ENCODE measurements at places on chromosomes 2 and 18. TPM values are rescaled to one million over a fixed set of nuclear protein-coding genes. Genes with fewer than 3 reads are reported as not detected.

GRCh38 chr2:241064008-241064801 is 37.9 kb downstream of the MTERF4 start:
- DNase-seq, result no peak

CNTNAP5 gene
- total RNA-seq, result 32.9 TPM

REG3A gene
- not detected for total RNA-seq

SLC11A1 gene
- 5.0 TPM for total RNA-seq
